ENCODE measurements at places on chromosomes 1 and 21. TPM values are rescaled to one million over a fixed set of nuclear protein-coding genes. Genes with fewer than 3 reads are reported as not detected.

The NBPF10 gene
- 0.72 TPM for total RNA-seq

The FALEC gene
- not detected for total RNA-seq

The OR10T2 gene
- total RNA-seq: not detected

The RNU1-4 gene
- under 0.01 TPM for total RNA-seq

The PRAMEF20 gene
- total RNA-seq: 0.05 TPM

- no peak for DNase-seq
Measured at GRCh38 chr1:201938440-201939035, 7.8 kb downstream of the LMOD1 start.

DNA sequence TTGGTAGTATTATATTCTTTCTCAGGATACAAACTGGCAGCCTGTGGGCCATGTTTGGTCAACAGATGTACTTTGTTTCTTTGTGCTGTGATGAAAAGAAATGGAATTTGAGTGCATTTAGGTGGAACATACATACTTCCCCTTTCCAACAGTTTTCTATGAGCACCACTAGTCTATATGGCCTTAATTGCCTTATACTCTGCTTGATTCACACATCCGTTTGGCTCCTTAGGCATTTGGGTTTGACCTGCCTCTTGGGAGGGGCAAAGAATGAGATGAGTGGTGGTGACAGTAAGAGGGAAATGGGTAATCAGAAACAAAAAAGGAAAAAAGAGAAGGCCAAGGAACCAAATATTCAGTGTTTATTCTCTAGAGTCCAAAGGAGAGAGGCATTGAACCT, 17.0 kb downstream of the CFAP126 start:
- no peak for DNase-seq

All from NCI-H460 (cell line).